ENCODE measurements at places on chromosomes 5 and 9.
A peak's percentile ranks its signal among the peaks of the same experiment; 100 is the strongest.

- DNase-seq, result no peak
These were observed 172.7 kb upstream of the RIOK2 start for GRCh38 chr5:97355775-97356174.

GRCh38 chr5:152181461-152181860 is 223.6 kb downstream of the NMUR2 start:
- no peak for DNase-seq

DNA sequence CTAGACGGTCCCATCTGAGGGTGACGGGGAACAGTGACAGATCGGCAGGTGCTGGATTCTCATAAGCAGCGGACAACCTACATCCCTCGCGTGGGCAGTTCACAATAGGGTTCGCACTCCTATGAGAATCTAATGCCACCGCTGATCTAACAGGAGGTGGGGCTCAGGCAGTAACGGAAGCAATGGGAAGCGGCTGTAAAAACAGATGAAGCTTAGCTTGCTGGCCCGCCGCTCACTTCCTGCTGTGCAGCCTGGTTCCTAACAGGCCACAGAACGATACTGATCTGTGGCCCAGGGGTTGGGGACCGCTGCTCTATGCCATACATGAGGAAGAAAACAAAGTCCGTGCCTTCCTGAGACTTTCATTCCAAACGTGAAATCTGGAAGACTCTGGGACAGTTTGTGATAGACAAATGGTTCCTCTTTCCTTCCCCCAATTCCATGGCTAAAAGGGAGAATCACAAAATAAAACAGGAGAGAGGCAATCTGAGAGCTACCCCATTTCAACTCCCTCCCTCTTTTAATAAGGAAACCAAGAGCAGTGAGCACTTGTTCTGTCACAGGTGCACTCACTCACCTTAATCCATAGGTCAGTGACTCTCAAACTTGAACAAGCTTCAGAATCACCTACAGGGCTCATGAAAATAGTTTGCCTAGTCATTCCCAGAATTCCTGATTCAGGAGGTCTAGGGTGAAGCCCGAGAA is 12.1 kb downstream of the PDCL start:
- peak; percentile 19 for DNase-seq

- DNase-seq, result peak; percentile 1
These were observed 161.1 kb downstream of the MAST4 start for GRCh38 chr5:66757219-66757833.

GRCh38 chr5:57601996-57602395 is 119.4 kb upstream of the ACTBL2 start:
- DNase-seq, result no peak

- no peak for DNase-seq
These were observed 56.6 kb downstream of the KCNN2 start for GRCh38 chr5:114418176-114419066.

GRCh38 chr9:102587281-102587680 is 407.9 kb upstream of the CYLC2 start:
- DNase-seq, result no peak

GRCh38 chr9:19140259-19140658 is 13.0 kb upstream of the PLIN2 start:
- no peak for DNase-seq

GRCh38 chr5:134714120-134714519 is 24.2 kb upstream of the CAMLG start:
- no peak for DNase-seq

- DNase-seq, result no peak
These were observed 422.2 kb upstream of the TLE4 start for GRCh38 chr9:79149585-79149984.

GRCh38 chr9:115395511-115396021 is 277.6 kb upstream of the TNC start:
- DNase-seq, result no peak

DNA sequence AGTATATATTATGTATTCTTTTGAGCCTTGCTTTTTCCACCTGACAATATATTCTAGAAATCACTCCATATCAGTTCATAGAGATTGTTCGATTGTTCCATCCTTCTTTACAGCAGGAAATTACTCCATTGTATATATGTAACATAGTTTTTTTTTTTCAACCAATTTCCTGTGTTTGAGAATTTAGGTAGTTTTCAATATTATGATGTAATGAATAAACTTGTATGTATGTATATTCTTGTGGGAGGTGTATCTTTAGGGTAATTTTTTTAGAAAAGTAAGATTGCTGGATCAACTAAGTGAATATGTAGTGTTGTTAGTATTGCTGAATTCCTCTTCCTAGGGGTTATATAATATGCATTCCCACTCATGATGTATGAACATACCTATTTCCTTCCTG is 165.9 kb upstream of the PITX1 start:
- no peak for DNase-seq

- DNase-seq, result no peak
These were observed 54.7 kb upstream of the TTC39B start for GRCh38 chr9:15361737-15362136.

- DNase-seq, result no peak
These were observed 174.4 kb downstream of the MARCHF11 start for GRCh38 chr5:16005225-16005624.

DNA sequence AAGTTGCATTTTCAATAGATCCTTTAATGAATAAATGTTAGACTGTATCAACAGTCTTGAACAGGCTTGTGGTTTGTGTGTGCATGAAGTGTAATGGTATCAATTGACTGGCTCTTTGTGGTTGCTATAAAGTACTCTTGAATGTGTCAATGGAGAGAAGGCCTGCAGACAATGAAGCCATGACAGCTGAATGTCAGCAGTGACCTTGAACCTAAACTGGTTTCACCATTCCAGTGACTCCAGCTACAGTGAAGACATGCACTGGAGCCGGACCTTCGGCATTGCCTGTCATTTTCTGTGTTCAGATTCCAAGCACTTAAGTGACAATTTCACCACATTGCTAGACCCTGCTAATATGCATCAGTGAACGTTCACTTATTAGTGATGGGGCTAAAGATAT is 276.0 kb upstream of the TMEM161B start:
- DNase-seq, result no peak

GRCh38 chr9:4555236-4555635 is 65.0 kb downstream of the SLC1A1 start:
- DNase-seq, result no peak

DNA sequence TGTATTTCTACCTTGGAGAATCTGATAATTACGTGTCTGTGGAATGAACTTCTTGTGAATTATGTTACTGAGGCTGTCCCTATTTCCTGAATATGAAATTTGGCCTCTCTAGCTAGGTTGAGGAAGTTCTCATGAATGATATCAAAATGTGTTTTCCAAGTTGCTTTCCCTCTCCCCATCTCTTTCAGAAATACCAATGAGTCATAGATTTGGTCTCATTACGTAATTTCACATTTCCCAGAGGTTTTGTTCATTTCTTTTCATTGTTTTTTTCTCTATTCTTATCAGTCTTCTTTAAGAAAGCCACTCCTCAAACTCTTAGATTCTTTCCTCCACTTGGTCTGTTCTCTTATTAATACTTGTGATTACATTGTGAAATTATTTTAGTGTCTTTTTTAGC is 923.8 kb upstream of the CDH9 start:
- no peak for DNase-seq

DNA sequence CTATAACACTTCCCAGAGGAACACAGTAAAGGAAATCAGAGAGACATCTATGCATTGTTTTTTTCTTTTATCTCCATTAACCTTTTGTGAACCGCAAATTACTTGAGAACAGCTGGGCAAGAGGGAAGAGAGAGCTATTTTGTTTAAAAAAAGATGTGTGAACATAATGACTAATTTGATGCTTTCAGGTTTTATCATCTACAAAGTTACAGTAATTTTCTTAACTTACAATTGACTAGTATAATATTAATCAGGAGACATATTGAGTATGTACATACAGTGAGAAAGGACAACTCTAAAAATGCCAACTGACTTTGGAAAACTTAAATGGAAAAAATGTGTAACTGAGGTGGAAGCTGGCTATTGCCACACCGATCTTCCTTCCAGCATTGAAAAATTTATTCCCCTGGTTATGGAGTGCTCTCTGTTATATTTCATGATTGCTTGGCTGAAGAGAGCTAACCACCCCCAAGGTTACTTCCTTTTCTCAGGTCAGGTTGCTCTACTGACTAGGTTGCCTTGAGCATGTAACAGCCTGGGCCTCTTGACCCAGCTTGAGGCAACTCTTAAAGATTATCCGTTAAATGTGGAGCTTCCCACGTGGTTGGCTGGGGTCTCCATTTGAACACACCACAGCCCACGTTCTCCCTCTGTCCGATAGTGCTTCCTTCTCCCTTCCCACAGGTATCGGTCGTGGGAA is 62.6 kb upstream of the C6 start:
- DNase-seq, result no peak

DNA sequence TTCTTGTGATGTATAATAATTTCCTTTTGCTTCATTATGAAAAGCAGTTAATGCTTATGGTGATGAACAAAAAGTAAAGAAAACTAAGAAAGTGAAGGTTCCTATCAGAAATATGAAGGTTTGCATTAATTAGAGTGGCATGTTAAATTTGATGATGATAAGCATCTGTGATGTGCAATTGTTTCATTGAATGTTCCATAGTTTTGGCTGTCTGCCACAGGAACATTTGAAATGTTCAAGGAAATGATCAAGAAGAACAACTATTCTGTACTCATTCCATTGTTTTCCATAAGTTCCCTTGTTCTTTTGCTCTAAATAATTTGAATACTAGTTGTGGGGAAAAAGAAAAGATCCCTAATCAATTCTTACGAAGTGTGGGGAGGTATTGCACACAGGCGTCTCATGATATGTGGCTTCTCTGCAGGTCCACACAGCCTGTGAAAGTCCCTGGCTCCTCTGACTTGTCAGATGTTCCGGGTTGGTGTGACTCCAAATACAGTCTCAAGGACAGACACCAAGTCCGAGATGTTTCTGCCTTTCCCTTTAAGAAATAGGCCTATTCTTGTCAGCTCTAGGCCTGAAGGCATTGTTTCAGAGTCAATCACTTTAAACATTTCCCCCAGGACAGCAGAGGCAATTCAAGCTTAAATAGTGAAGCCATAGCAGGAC is 152.6 kb upstream of the MAST4 start:
- DNase-seq, result no peak

- no peak for DNase-seq
These were observed 109.3 kb downstream of the DAPK1 start for GRCh38 chr9:87606841-87607521.

GRCh38 chr5:114243281-114243971 is 118.4 kb upstream of the KCNN2 start:
- DNase-seq, result no peak

DNA sequence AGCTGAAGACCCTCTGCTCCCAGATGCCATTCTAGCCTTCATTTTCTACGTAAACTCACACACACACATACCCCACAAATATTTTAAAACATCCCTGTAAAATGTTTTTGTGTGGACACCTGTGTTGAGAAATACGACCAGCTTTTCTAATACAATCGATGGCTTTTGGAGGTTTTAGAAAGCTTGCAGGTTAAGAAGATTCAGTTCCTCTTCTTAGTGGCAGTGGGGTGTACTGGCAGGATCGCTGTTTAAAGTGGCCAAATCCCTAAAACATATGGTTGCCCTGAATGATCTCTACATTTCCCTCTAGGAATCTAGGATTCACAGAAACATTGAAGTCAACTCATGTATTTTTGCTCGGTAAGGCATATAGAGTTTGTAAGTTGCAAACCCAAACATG is 236.3 kb downstream of the NSG2 start:
- no peak for DNase-seq

DNA sequence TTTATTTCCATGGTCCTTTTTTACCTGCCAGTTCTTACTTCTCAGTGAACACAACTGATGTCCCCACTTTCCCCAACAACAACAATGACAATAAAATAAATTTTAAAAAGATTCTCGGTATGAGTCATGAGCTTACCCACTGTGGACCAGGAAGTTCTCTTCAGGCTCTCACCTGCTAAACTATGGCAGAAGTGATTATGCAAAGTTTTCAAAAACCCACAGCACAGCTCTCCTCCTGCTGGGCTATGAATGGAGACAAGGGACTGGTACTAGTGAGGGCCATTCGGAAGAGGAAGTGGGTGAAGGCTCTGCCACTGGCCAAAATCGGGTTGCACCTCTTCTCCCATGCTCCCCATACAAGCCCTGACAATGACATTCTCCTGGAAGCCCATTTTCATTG is 429.4 kb downstream of the PIK3R1 start:
- no peak for DNase-seq

- no peak for DNase-seq
These were observed 94.4 kb upstream of the IFNE start for GRCh38 chr9:21576331-21577189.

DNA sequence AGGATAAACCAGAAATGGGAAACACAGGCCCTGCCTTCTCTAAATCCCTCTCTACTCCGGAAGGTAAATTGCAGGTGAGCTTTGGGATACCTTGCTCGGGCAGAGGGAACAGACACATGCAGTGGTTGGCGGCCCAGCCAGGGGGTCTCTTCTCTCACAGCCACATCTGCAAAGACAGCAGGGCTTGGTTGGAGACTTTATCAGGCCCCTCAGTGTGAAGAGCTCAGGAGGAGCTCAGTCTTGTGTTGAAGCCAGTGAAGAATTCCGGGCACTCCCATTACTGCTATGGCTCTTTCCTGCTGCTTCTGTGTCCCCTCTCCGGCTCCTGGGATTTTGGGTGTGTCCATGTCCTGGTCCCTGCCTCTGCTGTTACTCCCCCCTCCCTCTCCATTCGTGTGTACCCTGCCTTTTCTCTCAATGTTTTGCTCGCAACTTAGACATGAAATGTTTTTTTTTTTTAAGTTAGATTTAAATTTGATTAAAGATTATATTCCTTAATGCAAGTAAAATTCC is 99.8 kb downstream of the TRIO start:
- no peak for DNase-seq

DNA sequence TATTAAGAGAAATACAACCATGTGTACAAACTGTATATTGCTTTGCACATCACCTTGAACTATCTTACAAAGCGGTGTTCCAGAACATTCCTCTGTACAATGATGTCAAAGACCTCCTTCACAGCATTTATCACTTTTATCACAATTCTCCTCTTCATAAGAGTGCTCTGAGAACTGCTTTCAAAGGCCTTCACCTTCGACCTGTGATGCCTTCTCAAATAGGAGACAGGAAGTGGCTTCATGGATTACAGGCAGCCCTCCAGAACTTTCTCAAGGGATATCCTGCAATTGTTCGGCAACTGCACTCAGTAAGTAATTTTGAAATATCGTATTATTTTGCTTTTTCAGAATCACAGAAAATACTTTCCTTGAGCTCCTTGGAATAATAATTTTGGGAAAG is 68.0 kb upstream of the IL7R start:
- no peak for DNase-seq

- DNase-seq, result no peak
These were observed 36.0 kb upstream of the SPATA31C2 start for GRCh38 chr9:88174324-88174723.
